Liver (tissue), 10 donors: ENCODE measurements at places on chromosomes 5 and 9. TPM values are rescaled to one million over a fixed set of nuclear protein-coding genes. Genes with fewer than 3 reads are reported as not detected.

The SPATA31D4 gene
- total RNA-seq: not detected

The DRD1 gene
- 0.17 TPM for total RNA-seq

The PCDHB14 gene
- total RNA-seq: 0.47 TPM

The PNPLA7 gene
- total RNA-seq: 6.5 TPM

The LCN12 gene
- 5.2 TPM for total RNA-seq

The FOXI1 gene
- total RNA-seq: not detected

The SPATA31C1 gene
- 0.05 TPM for total RNA-seq

The ANKRD55 gene
- total RNA-seq: 0.37 TPM

The DMRT3 gene
- total RNA-seq: not detected

The PCDHAC2 gene
- total RNA-seq: 1.8 TPM

The DIRAS2 gene
- total RNA-seq: not detected

The C5orf58 gene
- not detected for total RNA-seq

The PITX1 gene
- not detected for total RNA-seq

The CDH9 gene
- not detected for total RNA-seq

The IQGAP2 gene
- total RNA-seq: 92.8 TPM

The GTF3C5 gene
- total RNA-seq: 26.2 TPM

The TNC gene
- total RNA-seq: 1.7 TPM

DNA sequence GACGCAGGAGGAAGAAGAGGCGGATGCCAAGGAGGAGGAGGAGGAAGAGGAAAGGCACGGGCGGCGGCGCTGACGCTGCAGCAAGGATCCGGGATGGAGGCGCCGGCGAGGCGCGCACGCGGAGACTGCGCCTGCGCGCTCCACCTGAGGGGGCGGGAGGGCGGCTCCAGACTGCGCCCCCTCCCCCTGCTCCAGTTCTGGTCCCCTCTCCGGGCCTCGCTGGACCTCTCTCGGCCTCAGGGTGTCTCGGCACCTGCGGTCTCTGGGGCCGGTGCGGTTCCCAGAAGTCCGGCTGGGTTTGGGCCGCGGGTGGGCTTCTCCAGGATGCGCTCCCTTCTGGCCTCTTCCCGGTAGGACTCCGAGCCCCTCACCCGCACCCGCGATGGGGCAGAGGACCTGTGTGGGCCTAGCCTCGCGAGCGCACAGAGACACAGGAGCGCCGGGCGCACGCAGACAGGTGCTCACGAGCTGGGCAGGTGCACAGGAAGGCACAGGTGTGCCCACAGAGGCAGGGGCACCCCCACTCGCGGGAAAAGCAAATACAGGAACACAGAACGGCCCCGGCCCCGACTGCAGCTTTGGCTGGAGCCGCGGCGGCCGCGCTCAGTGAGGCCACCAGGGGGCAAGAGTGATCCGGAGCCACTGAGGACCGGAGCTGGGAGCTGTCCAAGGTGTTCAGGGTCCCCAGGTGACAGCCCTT, at the start of gene NPDC1:
Gene NPDC1 (minus strand): TSS at position 90 of the 700 bp plus-strand sequence. CDS start 188 bp downstream, outside the sequence.
- peak; percentile 80 for DNase-seq

GRCh38 chr9:116646661-116647514, 40.2 kb upstream of the TRIM32 start:
- DNase-seq: no peak

- DNase-seq: no peak
Measured at GRCh38 chr5:137584262-137584661, 85.1 kb upstream of the SPOCK1 start.

DNA sequence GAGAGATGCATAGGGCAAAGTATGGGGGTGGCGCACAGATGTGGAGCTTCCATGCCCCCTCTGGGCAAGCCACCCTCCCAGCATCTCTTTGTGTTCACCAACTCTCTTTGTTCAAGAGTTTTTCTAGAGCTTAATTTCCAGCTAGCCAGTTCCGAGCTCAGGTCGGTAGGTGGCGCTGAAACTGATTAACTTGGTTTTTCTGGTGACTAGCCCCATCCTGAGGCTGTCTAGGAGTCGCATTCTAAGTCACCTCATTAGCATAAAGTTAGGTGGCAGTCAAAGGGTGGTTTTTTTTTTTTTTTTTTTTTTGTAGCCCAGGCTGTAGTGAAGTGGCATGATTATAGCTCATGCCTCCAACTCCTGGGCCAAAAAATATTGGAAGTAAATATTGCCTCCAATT, 476.4 kb downstream of the KDM4C start:
- peak; percentile 41 for DNase-seq

GRCh38 chr5:96173366-96173765, 211.7 kb upstream of the ELL2 start:
- no peak for DNase-seq

GRCh38 chr9:133263557-133263956, 11.4 kb downstream of the ABO start:
- DNase-seq: no peak

GRCh38 chr5:141637767-141638419, 1.1 kb downstream of the RELL2 start:
- DNase-seq: peak; percentile 66

DNA sequence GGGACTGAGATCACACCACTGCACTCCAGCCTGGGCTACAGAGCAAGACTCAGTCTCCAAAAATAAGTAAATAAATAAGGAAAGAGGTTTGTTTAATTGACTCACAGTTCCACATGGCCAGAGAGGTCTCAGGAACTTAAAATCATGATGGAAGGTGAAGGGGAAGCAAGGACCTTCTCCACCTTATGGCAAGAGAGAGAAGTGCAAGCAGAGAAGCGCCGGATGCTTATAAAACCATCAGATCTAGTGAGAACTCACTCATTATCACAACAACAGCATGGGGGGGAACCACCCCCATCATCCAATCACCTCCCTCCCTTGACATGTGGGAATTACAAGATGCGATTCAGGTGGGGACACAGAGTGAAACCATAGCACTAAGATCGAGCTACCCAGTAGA, 22.8 kb upstream of the RGMB start:
- DNase-seq: no peak

GRCh38 chr5:139847790-139848507, 52.3 kb downstream of the PSD2 start:
- no peak for DNase-seq

- DNase-seq: no peak
Measured at GRCh38 chr5:147560718-147561331, 51.0 kb upstream of the DPYSL3 start.

DNA sequence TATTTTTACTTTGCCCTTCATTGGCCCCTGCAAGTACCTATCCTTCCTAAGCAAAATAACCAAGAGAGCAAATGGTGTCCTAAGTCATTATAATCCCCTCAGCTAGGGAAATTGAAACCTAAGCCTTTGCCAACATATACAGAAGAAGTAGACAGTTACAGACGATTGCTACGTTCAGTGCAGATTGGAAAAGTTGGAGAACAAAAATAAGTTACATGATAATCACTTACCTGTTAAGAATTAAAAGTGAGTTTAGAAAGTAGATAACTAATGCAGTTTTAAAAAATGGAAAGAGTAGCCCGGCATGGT, 244.8 kb downstream of the MPDZ start:
- DNase-seq: no peak

- DNase-seq: no peak
Measured at GRCh38 chr9:91659529-91660495, 236.2 kb upstream of the NFIL3 start.

- DNase-seq: no peak
Measured at GRCh38 chr9:126532951-126533925, 80.5 kb upstream of the LMX1B start.

- DNase-seq: no peak
Measured at GRCh38 chr5:113166261-113166660, 189.7 kb downstream of the DCP2 start.

DNA sequence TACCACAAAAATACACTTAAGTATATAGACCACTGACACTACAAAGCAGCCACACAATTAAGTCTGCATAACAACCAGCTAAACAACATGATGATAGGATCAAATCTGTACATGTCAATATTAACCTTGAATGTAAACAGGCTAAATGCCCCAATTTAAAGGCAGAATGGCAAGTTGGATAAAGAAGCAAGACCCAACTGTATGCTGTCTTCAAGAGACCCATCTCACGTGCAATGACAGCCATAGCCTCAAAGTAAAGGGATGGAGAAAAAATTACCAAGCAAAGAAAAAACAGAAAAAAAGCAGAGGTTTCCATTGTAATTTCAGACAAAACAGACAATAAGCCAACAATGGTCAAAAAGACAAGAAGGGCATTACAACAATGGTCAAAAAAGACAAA, 77.3 kb upstream of the APC start:
- no peak for DNase-seq

- no peak for DNase-seq
Measured at GRCh38 chr5:107218457-107219193, 452.1 kb downstream of the EFNA5 start.

- no peak for DNase-seq
Measured at GRCh38 chr9:98886691-98887229, 56.9 kb upstream of the COL15A1 start.

DNA sequence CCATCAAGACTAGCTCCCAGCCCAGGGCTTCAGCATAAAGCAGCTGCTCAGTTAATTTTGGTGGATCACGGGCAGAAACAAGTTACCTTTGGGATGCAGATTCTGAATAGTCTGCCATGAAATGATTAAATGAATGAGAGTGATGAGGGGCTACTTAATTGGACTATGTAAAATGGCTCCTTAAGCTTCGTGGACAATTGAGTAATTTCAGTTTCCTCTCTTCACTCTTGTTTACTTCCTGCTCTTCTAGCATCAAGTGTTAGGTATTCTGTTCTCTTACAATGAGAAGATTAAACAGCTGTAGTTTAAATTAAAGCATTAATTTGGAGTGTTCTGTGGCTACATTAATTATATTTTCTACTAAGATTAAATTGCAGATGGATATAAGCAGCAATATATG, 28.1 kb downstream of the PIK3R1 start:
- DNase-seq: no peak

DNA sequence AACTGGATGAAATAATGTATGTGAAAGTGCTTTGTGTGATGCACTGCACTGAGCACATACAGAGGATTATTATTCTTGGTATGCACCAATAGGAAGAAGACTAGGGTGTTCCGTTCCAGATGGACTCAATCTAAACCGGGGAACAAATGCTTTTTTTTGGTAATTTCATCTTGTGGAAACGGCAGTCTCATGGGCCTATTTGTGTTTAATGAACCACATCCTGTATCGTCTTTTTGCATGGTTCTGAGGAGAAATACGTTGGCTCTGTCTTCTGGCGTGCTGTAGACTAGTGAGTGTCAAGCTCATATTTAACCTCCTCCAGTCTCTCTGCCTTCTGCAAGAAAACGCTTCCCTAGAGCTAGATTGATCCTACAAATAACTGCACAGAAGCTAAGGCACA, 30.0 kb downstream of the TRIM32 start:
- DNase-seq: no peak

DNA sequence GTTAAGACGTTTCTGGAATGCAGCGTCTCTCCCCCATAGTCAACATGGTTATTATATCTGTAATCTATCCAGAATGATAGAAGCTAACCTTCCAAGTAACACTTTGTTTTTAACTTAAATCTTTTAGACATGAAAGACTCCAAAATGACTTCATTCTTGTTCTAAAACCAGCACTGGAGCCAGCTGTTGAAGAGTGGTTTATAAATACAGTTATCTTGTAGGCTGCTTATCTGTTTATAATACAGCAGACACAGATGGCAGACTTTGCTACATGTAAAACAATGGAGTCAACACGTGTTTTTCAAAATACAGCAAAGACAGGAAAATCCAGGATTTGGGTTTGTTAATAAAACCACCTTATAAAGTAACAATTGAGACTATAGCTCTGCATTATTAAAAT, 48.8 kb upstream of the RETREG1 start:
- DNase-seq: no peak

GRCh38 chr5:179123491-179124272, 63.5 kb downstream of the ZNF354C start:
- DNase-seq: no peak

DNA sequence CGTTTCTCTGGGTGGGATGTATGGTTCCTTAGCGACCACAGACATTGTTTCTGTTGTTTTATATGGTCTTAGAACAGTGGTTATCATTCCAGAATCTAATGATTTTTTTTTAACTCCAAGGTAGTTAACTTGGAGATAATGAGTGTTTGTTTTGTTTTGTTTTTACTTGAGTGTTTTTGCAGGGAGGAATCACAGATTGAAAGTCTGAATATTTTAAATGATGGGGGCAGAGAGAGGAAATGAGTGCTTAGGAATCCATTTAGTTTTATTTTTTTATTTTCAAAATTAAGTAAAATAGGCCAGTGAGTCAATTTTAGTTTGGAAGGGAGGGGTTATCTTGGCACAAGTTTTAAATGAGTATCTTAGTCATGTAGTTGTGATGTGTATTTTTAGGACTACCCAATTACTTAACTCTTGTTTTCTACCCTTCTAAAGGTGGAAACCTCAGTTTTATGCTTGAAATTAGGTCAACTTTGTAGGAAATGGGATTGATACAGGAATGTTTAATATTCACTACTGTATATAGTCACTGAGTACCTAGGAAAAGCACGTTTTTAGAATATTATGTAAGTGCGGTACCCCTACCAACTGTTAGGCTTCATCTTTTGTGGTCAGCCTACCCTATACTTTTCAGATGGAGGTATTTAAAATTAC, 2.0 kb downstream of the UBE2R2 start:
- no peak for DNase-seq

DNA sequence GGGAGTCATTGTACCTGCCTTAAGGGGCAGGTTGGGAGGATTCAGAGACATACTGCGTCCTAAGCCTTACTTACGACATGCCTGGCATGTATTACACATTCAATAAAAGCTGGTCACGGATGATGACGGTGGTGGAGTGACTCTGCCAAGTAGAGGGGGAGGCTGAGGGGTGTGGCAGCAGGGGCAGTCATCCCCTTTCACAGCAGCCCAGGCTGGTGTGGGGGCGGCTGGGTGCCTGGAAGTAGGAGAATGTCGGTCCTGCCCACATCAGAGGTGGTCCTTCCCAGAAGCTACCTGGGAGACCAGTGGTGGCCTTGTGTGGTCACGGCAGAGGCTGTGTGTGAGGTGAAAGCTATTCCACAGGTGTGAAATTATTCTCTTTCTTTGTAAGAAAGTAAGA, 8.9 kb downstream of the ZBTB34 start:
- DNase-seq: no peak

DNA sequence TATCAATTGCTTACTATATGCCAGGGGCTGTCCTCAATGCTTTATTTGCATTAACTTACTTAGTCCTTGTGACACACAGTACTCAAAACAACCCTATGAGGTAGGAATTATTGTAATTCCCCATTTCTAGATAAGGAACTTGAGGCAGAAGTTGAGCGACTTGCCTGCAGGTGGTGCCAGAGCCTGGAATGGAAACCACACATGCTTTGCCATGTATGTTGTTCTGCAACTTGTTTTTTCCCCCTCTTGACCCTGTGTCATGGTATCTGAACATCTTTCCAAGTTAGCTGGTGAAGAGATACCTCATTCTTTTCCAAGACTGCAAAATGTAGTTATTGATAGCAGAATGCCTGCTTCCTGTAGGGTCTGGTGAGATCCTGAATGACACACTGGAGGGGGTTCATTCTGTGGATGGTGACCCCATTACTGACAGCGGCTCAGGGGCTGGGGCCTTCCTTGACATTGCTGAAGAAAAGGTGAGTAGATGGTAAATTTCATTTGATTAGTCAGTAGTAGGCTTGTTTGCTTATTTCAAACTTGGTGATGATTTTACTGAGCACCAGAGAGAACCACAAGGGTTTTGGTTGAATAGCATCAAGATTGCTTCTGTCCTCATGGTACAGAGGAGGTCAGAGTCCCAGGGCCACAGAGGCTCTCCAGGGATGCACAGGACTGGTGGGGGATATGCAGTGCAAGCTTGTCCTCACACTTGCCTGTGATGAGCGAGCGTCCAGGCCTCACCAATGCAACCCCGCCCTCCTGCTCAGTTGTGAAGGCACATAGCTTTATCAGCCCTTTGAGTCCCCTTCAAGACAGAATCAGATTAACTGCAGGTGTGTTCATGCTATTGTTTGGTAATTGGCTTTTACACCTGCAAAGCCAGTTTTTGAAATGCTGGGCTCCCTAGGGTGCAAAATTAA, 57.0 kb downstream of the COL15A1 start:
- peak; percentile 34 for DNase-seq
